ENCODE measurements at places on chromosomes 5 and 9.

GRCh38 chr9:30522486-30522885, 1862.0 kb upstream of the ACO1 start:
- DNase-seq: no peak

GRCh38 chr9:16689351-16689938, 181.0 kb downstream of the BNC2 start:
- no peak for DNase-seq

DNA sequence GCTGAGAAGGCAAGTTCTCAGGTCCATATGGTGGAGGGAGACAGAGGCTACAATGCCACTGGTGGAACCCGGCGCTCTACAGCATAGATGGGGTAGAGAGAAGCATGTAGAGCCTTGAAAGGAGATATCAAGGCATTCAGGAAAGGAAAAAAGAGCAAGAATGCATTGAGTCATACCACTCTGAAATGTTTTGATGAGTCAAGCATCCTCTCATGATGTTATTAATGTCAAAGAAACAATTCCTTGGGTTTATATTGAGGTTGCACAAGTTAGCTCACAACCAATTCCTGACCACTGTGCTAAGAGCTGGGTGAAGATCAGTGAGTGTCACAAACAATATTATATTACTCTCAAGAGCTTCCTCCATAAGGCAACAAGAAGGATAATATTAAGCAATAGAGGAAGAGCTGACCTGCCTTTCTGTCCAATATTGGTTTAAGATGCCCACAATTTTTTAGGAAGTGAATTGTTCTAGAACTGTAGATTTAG, 178.0 kb downstream of the RFK start:
- no peak for DNase-seq

DNA sequence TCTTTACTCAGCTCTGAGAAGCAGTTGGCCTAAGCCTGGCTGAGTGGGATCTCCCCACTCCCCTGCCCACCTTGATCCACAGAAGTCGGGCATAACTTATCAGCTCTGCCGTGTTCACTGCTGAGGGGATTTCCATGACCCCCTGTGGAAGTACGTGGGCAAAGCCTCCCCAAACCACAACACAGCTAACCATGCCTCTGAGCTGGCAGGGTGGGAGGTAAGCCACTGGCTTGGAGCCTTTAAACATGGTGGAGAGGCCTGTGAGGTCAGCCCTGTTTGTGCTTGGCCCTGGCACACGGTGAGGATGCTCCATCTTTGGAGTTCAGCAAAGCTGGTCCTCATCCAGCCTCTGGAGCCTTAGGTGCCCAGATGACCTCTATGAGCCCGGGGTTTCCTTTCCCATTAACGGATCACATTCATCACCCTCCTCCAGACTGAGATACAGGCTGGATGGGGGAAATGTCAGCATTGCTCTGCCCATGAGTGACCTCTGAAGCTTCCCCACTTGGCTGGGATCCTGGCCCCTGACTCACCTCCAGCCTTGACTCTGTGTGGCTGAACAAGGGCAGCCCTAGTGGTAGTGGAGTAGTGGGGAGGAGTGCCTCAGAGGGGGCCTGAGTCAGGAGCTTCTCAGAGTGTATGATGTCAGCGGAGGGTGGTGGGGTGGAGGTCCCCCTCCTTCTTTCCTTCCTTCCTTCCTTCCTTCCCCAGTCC, 6.2 kb downstream of the PDLIM4 start:
- DNase-seq: no peak

DNA sequence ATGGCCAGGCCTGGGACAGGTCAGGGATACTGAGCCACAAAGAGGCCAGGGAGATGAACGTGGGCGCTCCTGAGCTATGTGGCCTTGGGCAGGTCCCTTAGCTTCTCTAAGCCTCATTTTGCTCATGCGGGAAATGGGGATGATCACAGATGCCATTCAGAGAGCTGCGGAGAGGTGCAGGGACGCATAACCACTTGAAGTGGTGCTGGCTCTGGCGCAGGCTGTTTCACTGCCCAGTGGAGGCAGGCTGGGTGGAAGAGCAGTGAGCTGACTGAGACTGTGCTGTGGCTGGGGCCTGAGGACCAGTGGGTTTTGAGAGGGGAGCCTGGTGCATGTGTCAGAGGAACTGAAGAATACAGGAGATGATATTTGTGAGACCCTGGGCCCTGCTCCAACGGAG, 18.4 kb downstream of the CXXC5 start:
- no peak for DNase-seq

GRCh38 chr9:119365291-119366027, 3.8 kb downstream of the BRINP1 start:
- DNase-seq: no peak

All from stimulated activated CD4-positive, alpha-beta T cell treated with anti-CD3 and anti-CD28 coated beads, TNF-alpha, amount 100 ng/mL, for 4 hours (primary cell).